ENCODE measurements at places on chromosomes 7 and 10. TPM values are rescaled to one million over a fixed set of nuclear protein-coding genes. Genes with fewer than 3 reads are reported as not detected.

The MOGAT3 gene
- total RNA-seq, result 0.15 TPM

DNA sequence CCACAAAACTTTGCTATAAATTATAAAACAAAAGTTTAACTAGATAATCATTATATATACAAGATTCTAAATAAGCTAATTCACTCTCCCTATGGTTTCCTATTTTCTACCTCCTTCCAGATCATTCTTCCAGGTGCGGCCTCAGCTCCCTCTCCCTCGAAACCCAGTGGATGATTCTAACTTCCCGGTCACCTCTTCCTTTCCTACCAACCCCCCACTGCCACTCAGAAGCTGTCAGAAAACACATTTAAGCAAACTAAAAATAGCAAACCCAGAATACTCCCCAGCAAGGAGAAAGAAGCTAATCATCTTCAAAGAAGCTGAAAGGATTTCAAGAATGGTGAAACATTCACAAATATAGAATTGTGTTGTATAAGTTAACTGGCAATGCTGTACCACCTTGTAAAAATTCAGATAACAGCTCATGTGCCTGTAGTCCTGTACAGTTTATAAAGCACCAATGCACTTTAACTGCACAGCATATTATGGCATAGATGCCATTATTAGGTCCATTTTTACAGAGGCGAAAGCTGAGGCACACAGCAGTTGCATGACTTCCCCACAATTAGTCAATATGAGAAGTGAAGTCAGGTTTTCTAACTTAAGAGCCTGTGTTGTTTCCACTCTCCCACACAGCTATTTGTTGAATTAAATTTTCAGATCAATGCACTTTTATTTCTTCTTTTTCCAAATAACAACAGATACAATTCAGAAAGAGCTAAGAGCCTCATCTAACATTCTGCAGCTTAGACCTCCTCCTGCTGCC lies 13.7 kb upstream of the DNTT start:
- no peak for DNase-seq

The SLC13A1 gene
- total RNA-seq, result not detected

The ANXA11 gene
- 64.0 TPM for total RNA-seq

The VWA2 gene
- 1.6 TPM for total RNA-seq

GRCh38 chr10:8102708-8103401 lies 48.4 kb downstream of the GATA3 start:
- peak; percentile 57 for DNase-seq

The MKLN1 gene
- 33.8 TPM for total RNA-seq

- no peak for DNase-seq
These were observed 384.7 kb upstream of the NRP1 start for GRCh38 chr10:33719005-33719703.

DNA sequence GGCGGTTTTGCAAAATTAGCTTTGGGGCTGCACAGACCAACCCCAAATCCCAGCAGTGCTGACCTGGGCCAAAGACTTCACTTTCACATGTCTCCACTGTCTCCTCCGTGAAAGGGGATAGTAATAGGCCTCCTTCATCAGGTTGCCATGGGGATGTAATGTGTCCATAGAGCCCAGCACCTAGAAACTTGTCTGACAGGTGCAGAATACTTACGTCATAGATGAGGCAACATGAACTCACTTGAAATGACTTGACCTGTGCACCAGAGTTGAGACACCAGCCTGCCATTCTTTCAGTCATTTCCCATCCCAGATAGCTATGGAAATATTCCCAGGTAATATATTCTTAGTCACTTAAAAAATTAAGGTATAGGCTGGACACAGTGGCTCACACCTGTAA lies 94.2 kb downstream of the INSYN2A start:
- no peak for DNase-seq

GRCh38 chr7:136702913-136703312 lies 165.5 kb upstream of the CHRM2 start:
- DNase-seq, result no peak

GRCh38 chr7:111212857-111213523 lies 122.1 kb downstream of the LRRN3 start:
- DNase-seq, result no peak

The GHRHR gene
- total RNA-seq, result 5.9 TPM

DNA sequence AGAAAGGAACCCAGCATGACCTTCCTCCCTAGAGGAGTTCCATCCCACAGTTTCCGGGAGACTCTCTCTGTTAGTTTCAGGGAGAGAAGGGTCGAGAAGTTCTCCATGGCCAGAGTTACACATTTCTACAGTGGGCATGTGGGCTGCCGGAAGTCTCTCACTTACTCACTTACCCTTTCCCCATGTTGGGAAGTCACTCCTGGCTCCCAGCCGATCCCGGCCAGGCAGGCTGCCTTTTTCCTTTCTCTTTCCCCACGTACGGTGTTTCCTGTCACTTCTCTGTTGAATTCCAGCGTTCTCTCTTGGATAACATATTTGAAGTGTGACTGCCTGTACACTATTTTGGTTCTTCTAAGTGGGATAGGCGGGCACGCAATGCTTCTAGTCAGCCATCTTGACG lies 3.5 kb downstream of the TEX36 start:
- no peak for DNase-seq

GRCh38 chr10:43322331-43322730 lies 49.1 kb upstream of the FXYD4 start:
- no peak for DNase-seq

The FBXO24 gene
- 0.85 TPM for total RNA-seq

DNA sequence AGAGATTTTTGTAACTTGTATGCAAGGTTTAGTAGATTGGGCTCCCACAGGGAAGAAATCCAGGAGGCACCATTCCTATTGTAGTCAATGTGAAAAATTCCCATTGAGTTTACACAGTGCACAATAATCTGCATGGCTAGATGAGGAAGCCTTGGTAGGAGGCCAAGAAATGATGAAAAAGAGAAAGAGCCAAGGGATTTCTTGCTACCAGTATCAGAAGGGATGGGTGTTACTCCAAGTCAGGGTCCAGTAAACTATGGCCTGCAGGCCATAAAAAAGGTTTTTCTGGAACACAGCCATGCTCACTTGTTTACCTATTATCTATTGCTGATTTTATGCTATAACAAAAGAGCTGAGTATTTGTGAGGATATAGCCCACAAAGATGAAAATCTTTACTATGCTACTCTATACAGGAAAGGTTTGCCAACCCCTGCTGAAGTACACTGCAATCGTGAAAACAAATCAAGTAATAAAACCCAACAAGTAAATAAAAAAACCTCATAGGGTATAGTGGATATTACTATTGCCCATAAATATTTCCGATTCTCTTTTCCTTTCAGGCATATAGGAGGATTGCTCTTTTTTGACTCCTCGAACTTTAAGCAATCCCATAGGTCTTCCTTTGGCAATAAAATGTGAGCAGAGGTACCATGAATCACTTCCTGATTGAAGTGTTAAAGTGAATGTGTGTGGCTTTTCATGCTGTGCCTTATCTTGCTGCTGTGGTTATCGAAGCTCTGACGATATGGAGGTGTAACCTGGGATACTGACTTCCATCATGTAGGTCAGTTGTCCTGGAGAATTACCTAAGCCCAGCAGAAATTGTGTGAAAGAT lies 256.3 kb upstream of the MAGI2 start:
- no peak for DNase-seq

The TUBAL3 gene
- not detected for total RNA-seq

- DNase-seq, result no peak
These were observed 77.7 kb downstream of the VWA2 start for GRCh38 chr10:114316744-114317143.

The PPP1R3C gene
- total RNA-seq, result 1.2 TPM

The DPYSL4 gene
- 26.3 TPM for total RNA-seq

- no peak for DNase-seq
These were observed 1382.6 kb downstream of the GATA3 start for GRCh38 chr10:9437131-9437530.

- no peak for DNase-seq
These were observed 92.2 kb downstream of the AVL9 start for GRCh38 chr7:32587411-32587948.

The UCN3 gene
- total RNA-seq, result not detected

DNA sequence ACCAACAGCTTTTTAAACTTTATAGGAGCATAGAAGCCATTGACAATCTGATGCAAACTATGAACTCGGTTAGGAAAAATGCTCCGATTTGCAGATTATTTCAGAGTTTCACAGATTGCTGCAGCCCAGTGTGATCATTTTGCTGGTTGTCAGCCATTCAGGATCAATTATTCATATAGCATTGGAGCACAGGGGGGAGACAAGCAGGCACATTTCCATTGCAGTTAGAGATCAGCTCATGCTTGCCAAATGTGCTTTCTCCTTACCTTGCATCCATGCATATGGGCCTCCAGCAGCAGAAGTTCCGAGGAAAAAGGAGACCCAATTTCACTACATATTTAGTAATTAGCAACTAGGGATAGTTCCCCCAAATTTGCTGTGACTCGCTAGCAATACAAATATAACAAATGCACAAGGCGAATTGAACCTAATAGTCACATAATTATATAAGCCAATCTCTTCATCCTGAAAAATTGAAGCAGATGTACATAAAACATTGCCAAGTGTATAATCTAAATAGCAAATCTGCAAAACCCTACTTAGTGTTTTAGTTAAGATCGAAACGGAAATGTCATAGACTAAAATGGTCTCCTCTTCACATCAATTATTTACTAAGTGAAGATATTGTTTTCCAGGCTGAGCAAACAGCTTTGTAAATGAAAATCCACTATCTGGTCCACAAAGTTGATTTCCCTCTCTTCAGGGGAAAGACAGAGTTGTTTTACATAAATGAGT lies 49.5 kb upstream of the RSU1 start:
- no peak for DNase-seq

DNA sequence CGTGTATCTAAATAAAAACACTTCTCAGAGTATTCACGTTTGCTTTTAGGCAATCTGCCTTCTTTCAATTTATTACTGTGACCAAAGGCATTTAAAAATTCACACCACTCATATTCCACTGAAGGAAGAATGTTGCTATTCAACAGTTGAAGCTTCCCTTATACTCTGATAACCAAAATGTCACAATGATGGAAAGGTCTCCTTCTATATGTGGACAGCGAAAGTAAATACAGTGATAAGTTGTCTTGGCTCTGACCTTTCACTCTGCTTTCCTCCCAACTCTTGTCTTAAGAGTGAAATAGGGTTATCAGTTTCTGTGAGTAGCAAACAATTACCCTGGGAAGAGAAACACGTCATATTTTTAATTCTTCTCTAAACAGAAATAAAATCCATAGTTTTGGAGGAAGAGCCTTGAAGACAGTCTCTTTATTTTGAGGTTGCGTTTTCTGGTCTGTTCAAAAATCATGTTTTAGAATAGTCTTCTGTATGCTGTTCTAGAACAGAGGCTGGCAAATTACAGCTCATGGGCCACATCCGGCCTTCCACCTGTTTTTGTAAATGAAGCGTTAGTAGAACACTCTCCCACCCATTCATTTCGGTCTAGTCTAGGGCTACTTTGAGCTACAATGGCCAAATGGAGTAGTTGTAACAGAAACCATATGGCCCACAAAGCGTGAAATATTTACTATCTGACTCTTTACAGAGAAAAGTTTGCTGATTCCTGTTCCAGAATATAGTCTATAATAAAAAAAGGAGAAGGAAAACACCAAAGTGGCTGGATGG lies 41.3 kb downstream of the ETV1 start:
- DNase-seq, result no peak

GRCh38 chr7:158495786-158496185 lies 91.8 kb downstream of the PTPRN2 start:
- DNase-seq, result peak; percentile 84

GRCh38 chr10:126935263-126935946 lies 30.2 kb downstream of the DOCK1 start:
- no peak for DNase-seq

DNA sequence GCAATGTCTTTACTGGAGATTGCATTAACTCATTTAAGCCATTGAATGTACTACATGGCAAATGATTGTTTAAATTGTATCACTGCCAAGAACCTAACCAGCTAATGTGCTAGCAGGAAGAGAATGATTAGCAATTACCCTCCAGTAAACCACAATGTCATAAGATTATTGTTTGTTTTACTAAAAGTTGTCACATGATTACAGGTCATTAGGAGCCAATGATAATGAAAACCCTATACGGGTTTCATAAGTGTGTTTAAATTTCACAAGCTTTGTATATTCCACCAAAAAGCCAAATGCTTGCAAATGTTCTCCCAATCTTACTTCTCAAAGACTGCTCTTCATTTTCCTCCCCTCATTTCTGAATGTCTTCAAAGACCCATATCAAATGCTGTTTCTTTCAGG lies 76.5 kb upstream of the PPP1R3C start:
- DNase-seq, result no peak

- no peak for DNase-seq
These were observed 29.6 kb upstream of the NDST2 start for GRCh38 chr10:73841061-73841421.

GRCh38 chr7:148402159-148402558 lies 188.4 kb upstream of the C7orf33 start:
- no peak for DNase-seq

DNA sequence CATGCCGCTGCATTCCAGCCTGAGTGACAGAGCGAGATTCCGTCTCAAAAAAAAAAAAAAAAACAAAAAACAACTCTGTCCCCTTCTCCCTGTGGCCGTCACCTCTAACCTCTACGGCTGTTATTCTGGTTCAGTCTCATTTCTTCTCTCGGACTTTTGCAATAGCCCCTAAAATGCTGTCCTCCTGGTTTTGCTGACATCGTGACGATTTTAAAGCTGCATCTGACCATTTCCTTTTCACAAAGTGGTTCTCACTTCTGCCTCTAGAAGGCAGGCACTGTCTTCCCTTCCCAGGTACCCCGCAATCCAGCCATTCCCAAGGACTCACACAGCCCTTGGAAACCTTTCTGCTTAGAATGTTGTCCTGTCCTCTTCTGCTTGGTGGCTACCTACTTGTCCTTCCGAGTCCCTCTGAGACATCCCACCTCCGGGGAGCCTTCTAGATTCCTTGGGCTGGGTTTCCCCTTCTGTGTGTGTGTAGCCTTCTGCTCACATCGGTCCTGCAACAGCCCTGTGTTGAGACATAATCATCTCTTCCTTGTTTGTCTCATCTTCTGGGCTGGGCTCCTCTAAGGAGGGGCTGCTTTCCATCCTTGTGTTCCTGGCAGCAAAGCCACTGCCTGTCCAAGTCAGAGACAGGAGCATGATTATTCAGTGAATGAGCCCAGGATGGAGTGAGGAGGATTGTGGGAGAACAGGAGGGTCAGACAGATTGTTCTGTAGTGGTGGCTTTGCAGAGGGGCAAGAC lies 83.1 kb downstream of the GRK5 start:
- DNase-seq, result no peak

GRCh38 chr7:10216462-10216861 lies 757.2 kb upstream of the PHF14 start:
- DNase-seq, result no peak

DNA sequence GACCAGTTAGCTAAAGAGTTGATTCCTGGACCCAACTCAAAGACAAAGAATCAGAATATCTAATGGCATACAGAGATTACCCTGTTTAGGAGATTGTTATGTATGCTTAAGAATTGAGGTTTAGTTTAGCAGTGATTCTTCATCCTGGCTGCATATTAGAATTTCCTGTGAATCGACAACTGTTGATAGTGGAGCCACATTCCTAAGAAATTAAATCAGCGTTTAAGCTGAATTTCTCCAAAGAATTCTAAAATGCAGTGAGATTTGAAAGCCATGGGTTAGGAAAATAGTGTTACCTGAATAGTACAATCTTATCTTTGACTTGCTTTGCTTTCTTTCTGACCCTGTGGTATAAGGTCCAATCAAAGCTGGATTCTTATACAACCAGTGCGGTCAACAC lies 16.4 kb upstream of the FERD3L start:
- DNase-seq, result no peak

GRCh38 chr7:47400741-47401206 lies 181.1 kb downstream of the TNS3 start:
- DNase-seq, result no peak

GRCh38 chr7:135602304-135602703 lies 44.6 kb downstream of the NUP205 start:
- no peak for DNase-seq
